ENCODE measurements at places on chromosomes 5 and 9. TPM values are rescaled to one million over a fixed set of nuclear protein-coding genes. Genes with fewer than 3 reads are reported as not detected.
A peak's percentile ranks its signal among the peaks of the same experiment; 100 is the strongest.

The CRHBP gene
- 2.5 TPM for total RNA-seq

GRCh38 chr5:119059740-119060255, 11.1 kb upstream of the DMXL1 start:
- no peaks in the 10 kb centered on the region for H3K4me1 ChIP-seq
- H3K36me3 ChIP-seq: no peaks in the 10 kb centered on the region
- H3K27ac ChIP-seq: no peak overlapping the region
- no peak for DNase-seq

GRCh38 chr5:130502702-130503101, 598.4 kb downstream of the CHSY3 start:
- H3K4me1 ChIP-seq: no peaks in the 10 kb centered on the region
- H3K27ac ChIP-seq: no peak overlapping the region
- no peak for DNase-seq
- no peak overlapping the region for H3K4me3 ChIP-seq
- H3K27me3 ChIP-seq: no peaks in the 10 kb centered on the region

The C5 gene
- total RNA-seq: 1.5 TPM

- no peak for DNase-seq
- H3K4me3 ChIP-seq: no peak overlapping the region
- no peaks in the 10 kb centered on the region for H3K4me1 ChIP-seq
Observed at GRCh38 chr5:67813877-67814539, 401.5 kb upstream of the PIK3R1 start.

DNA sequence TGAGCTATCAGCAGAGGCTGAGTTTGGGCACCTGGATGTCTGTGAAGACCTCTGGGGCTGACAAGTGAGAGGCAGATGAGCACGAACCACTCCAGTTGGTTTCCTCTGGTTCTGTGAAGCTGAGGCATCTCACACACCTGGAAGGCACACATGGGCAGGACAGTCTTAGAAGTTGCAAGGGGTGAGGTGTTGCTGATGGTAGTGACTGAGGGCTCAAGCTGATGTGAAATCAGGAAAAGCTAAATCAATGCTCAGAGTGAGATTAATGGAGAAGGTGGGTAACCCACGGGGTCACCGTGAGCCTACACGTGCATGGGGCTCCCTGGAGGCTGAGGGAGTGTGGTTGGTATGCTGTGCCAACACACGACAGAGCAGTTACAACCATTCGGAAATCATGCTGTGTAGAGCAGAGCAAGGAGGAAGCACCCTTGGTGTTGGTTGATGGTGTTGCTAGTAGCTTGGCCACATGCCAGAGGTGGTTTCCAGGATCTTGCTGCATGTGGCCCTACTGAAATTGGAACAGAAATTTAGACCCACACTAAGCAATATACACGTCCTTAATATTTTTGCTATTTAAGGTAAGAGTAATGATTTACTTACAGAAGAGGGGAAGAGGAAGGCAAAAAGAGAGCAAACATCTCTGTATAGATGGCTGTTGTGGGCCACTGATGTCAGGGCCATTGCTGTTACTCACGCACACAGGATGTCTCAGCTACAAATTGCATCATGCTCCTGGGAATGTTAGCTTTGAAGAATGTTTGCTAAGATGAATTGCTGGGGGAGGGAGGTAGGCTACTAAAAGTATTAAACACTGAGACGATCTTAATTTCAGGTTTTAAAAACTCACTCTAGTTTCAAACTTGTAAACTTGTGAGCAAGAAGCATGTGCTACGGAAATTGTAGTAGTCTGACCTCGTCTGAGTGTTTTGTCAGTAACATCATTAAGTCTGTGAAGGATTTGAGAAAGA, 170.5 kb downstream of the ARHGEF28 start:
- H3K27ac ChIP-seq: no peak overlapping the region
- no peaks in the 10 kb centered on the region for H3K4me1 ChIP-seq
- H3K27me3 ChIP-seq: peaks cover 2% of the 10 kb centered on the region
- no peak for DNase-seq
- H3K36me3 ChIP-seq: no peaks in the 10 kb centered on the region

The ELOVL7 gene
- total RNA-seq: 2.8 TPM

The PCDHGA3 gene
- total RNA-seq: not detected

The ADCY2 gene
- not detected for total RNA-seq

DNA sequence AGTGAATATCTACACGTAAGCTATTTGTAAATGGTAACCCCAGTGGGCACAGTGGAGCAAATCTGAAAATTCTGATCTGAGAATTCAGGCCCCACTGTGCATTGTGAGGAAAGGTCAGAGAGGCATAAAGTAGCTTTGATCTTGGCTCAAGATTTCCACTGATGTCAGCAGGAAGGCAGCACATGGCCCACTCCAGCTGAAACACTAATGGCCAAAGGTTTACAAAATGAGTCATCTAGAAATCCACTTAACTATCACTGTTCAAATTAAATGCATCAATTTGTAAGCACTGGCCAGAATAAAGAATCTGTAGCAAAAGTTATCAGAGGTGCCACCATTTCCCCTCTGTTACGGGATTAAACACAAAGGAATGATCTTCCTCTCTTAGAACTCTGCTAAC, 191.6 kb downstream of the C9orf152 start:
- no peaks in the 10 kb centered on the region for H3K27me3 ChIP-seq
- H3K4me3 ChIP-seq: no peak overlapping the region
- DNase-seq: no peak
- H3K36me3 ChIP-seq: no peaks in the 10 kb centered on the region

The NTNG2 gene
- total RNA-seq: 14.7 TPM

The SPOUT1 gene
- 36.1 TPM for total RNA-seq

- no peaks in the 10 kb centered on the region for H3K27me3 ChIP-seq
- H3K4me1 ChIP-seq: no peaks in the 10 kb centered on the region
- no peak overlapping the region for H3K4me3 ChIP-seq
- no peak overlapping the region for H3K27ac ChIP-seq
Observed at GRCh38 chr5:2912741-2913140, 161.3 kb upstream of the IRX2 start.

The LEAP2 gene
- total RNA-seq: 1.3 TPM

DNA sequence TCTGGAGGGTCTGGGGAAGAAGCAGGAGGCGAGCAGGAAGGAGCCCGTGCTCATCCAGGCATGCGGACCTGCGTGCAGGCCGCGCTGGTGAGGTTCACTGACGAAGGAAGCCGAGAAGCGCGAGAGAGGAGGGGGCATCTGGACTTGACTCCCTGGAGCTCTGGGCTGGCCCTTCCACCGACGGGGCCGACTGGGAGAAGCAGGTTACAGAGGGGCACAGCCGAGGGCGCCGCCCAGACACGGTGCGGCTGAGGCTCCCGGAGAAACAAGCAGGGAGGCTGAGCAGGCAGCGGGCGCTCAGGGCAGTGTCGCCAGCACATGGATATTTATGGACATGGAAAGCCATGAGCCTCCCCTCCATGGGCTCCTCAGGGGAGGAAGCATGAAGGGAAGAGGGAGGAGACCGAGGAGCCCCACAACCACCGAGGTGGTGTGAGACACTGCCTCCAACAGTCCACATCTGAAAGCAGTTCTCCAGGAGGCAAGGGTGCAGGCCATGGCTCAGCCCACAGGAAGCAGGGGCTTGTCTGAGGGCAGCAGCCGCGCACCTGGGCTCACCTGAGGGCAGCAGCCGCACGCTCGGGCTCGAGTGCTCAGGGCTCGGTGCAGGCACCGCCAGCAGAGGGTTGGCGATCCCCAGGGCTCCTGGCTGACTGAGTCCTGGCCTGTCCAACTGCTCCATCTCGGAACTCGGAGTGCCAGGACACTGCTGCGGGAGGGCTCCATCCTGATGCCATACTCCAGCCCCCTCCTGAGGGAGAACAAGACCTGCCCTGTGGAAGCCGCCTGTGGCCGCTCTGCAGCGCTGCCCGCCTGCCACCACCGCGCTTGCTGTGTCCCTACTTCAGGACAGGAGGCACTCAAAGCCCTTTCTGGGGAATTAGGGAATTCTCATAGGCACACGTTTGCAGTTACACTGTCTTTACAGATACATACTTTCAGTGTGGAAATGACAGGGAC, 15.7 kb upstream of the INPP5E start:
- no peak for DNase-seq
- H3K4me3 ChIP-seq: no peak overlapping the region
- no peaks in the 10 kb centered on the region for H3K27me3 ChIP-seq
- H3K27ac ChIP-seq: no peak overlapping the region
- H3K36me3 ChIP-seq: peaks cover 82% of the 10 kb centered on the region

The OTP gene
- total RNA-seq: not detected

GRCh38 chr9:14831661-14832060, 78.6 kb downstream of the FREM1 start:
- H3K27ac ChIP-seq: no peak overlapping the region
- H3K27me3 ChIP-seq: no peaks in the 10 kb centered on the region
- no peak overlapping the region for H3K4me3 ChIP-seq
- no peaks in the 10 kb centered on the region for H3K36me3 ChIP-seq
- H3K4me1 ChIP-seq: no peaks in the 10 kb centered on the region

The IRGM gene
- total RNA-seq: 1.8 TPM

The HBEGF gene
- total RNA-seq: 0.47 TPM

- peak; percentile 33 for DNase-seq
- H3K27ac ChIP-seq: no peak overlapping the region
- H3K27me3 ChIP-seq: no peaks in the 10 kb centered on the region
- no peak overlapping the region for H3K4me3 ChIP-seq
- H3K36me3 ChIP-seq: peaks cover 73% of the 10 kb centered on the region
Observed at GRCh38 chr9:127942216-127943010, 4.8 kb upstream of the DPM2 start.

- peak overlapping the region; percentile 89 for H3K27ac ChIP-seq
- DNase-seq: no peak
- H3K36me3 ChIP-seq: peaks cover 36% of the 10 kb centered on the region
Observed at GRCh38 chr5:178231539-178232123, 971 bp downstream of the PHYKPL start.

GRCh38 chr9:84751921-84752320, 82.4 kb downstream of the NTRK2 start:
- no peaks in the 10 kb centered on the region for H3K36me3 ChIP-seq
- DNase-seq: no peak
- no peaks in the 10 kb centered on the region for H3K27me3 ChIP-seq
- no peaks in the 10 kb centered on the region for H3K4me1 ChIP-seq

- no peak for DNase-seq
- no peak overlapping the region for H3K27ac ChIP-seq
- H3K4me3 ChIP-seq: no peak overlapping the region
Observed at GRCh38 chr5:137825165-137825564, 42.5 kb upstream of the MYOT start.

GRCh38 chr9:91771027-91771426, 179.0 kb downstream of the ROR2 start:
- no peaks in the 10 kb centered on the region for H3K36me3 ChIP-seq
- no peak for DNase-seq
- H3K4me3 ChIP-seq: no peak overlapping the region
- no peaks in the 10 kb centered on the region for H3K4me1 ChIP-seq
- no peak overlapping the region for H3K27ac ChIP-seq
- H3K27me3 ChIP-seq: no peaks in the 10 kb centered on the region

The TMEM252 gene
- not detected for total RNA-seq

DNA sequence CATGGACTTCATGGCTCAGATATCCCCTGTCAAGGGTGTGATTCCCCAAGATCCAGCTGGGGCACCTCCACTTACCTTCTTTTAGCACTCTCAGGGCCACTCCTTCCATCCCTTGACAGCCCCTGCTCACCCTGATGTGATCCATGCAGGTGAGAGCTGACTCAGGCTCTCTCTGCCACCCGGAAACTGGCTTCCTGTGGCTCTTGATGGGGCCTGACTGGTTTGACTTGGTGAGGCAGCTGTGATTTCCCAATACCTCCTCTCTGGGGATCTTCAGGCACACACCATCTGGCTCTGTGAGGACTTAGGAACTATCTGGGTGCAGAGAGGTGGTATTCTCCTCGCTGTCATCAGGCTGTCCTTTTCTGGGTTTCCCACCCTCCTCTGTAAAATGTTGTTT, 7.9 kb upstream of the FAT2 start:
- no peak for DNase-seq
- no peak overlapping the region for H3K27ac ChIP-seq
- H3K4me3 ChIP-seq: no peak overlapping the region
- H3K36me3 ChIP-seq: no peaks in the 10 kb centered on the region

The KIF12 gene
- not detected for total RNA-seq

The IL6ST gene
- 234 TPM for total RNA-seq

The BTNL3 gene
- total RNA-seq: not detected

- no peak for DNase-seq
- peaks cover 91% of the 10 kb centered on the region for H3K36me3 ChIP-seq
- no peak overlapping the region for H3K4me3 ChIP-seq
- no peaks in the 10 kb centered on the region for H3K4me1 ChIP-seq
- no peak overlapping the region for H3K27ac ChIP-seq
Observed at GRCh38 chr5:43652537-43653302, 49.7 kb downstream of the NNT start.

DNA sequence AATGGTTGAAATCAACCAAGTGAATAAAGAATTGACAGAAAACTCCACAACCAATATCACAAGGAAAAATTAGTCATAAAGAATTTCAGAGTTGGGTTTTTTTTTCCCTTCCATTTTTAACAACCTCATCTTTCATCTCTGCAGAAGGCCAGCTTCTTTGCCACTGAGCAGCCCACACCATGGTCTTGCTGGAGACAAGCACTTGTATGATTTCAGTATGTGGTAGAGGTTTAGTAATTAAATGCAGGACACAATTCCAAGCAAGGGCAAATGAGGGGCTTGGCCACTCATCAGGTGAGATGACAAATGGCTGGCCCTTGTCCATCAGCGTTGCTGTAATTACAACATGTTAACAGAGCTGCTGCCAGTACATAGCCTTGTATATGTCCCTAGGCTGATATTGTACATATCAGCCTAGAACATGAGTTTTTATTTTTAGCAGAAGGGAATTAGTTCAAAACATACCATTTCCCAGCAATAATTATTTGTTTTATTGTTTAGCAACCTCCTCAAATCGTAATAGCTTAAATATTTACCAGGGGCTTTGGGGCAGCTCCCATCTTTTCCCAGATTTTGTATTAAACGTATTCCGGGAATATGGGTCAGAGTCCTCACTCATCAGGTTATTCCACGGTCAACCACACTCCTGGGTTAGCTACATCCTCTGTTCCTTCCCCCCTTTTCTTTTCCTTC, 5.0 kb upstream of the C9 start:
- no peaks in the 10 kb centered on the region for H3K36me3 ChIP-seq
- H3K4me3 ChIP-seq: no peak overlapping the region
- no peak overlapping the region for H3K27ac ChIP-seq
- no peaks in the 10 kb centered on the region for H3K4me1 ChIP-seq
- no peak for DNase-seq

The EGFL7 gene
- 1.7 TPM for total RNA-seq

The PAPPA gene
- 0.42 TPM for total RNA-seq

DNA sequence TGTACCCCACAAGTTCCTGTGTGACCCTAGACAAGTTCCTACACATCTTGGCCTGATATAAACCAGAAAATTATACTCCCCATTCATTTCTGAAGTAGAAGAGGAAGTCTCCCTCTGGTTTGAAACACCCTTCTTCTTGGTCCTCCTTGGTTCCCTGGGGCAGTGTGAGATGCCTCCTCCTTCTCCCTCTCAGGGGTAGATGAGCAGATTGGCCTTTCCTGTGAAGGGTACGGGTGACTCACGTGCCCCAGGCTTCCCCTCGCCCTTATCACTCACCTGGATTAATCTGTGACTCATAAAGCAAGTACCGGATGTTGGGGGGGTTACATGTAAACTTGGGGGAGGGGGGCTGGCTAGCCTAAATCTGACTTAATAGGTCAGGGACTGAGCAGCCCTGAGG, 11.1 kb upstream of the AQP3 start:
- H3K27me3 ChIP-seq: no peaks in the 10 kb centered on the region
- H3K36me3 ChIP-seq: peaks cover 19% of the 10 kb centered on the region
- H3K27ac ChIP-seq: peak overlapping the region; percentile 87
- peak; percentile 66 for DNase-seq
- H3K4me3 ChIP-seq: peak overlapping the region; percentile 62

All from CD4-positive, CD25-positive, alpha-beta regulatory T cell (primary cell).